Fibroblast of the aortic adventitia (primary cell): ENCODE measurements at places on chromosomes 1 and 21. TPM values are rescaled to one million over a fixed set of nuclear protein-coding genes. Genes with fewer than 3 reads are reported as not detected.

The SGIP1 gene
- 2.1 and 21.1 TPM in 2 replicates for total RNA-seq

The AVPR1B gene
- total RNA-seq, result not detected in 2 replicates

The DMRTA2 gene
- 0.18 TPM in 1 of 2 replicates, not detected in the other for total RNA-seq

The SELP gene
- total RNA-seq, result under 0.01 TPM in 1 of 2 replicates, not detected in the other

The HCRTR1 gene
- total RNA-seq, result 0.18 TPM in 1 of 2 replicates, not detected in the other

The LCE2A gene
- total RNA-seq, result not detected in 2 replicates

The RCSD1 gene
- total RNA-seq, result 0.57 TPM in 1 of 2 replicates, not detected in the other

The AGT gene
- total RNA-seq, result 1.1 and 8.4 TPM in 2 replicates

The IQGAP3 gene
- total RNA-seq, result 0.41 and 28.7 TPM in 2 replicates
